ENCODE measurements at places on chromosomes 11 and 22.
A peak's percentile ranks its signal among the peaks of the same experiment; 100 is the strongest.

DNA sequence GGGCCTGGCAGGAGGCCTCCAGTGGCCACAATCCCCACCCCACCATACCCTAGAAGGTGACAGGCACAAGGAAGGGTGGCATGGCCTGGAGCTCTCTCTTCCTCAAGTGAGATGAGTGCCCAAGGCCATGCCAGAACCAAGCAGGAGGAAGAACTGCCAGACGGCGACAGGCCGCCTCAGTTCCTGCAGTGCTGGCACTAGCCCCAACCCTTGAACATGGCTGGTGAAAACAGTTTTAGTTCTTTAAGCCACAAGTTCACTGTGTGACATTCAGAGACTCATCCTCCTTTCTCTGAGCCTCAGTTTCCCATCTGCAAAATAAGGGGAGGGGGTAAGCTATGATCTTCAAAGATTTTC, 9.8 kb downstream of the CHRDL2 start:
- DNase-seq, result no peak

GRCh38 chr11:67119585-67120391, 725 bp downstream of the KDM2A start:
- no peak for DNase-seq

DNA sequence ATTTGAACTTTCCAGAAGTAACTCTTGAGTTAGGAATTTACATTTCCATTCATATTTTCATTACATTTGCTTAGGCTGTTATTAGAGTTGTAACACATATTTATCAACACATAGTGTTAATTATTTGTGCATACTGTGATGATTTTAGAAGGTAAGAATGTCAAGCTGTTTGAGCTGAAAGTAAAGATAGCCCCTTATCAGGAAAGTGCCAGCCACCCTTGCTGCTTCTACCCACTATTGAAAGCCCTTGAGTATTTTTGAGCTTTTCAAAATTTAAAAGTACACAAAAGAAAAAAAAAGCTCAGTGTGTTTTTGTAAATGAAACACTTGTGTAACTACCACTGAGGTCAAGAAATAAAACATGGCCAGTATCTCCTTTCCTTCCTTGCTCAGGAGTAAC, 8.0 kb downstream of the APLP2 start:
- no peak for DNase-seq

- DNase-seq, result no peak
These were observed 98.0 kb downstream of the PIWIL4 start for GRCh38 chr11:94665116-94665659.

DNA sequence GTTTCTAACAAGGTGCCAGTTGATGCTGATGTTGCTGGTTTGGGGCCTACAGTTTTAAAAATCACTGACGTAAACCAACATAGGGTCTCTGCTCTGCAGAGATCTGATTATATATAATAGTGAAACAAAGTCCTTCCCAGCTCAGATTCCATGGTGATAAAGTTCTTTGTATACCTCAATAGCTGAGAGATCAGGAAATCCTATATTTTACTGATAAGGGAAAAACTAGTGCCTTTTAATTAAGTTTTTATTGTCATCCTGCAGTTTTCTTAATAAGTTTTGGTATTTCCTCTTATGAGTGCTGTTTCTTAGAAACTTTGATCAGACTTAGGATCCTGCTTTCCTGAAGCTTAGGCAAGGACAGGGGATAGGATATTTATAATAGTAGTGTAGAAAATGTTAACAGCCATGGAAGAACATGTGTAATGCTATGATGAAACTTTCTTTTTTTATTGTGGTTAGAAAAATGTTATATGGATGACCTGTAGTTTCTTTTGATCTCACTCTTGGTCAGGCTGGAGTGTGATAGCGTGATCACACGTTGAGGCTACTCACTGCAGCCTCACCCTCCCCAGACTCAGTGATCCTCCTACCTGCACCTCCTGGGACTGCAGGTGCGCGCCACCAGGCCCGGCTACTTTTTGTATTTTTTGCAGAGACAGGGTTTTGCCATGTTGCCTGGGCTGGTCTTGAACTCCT, 14.1 kb downstream of the CAPRIN1 start:
- DNase-seq, result no peak

GRCh38 chr22:20027966-20028854, 7.3 kb downstream of the TANGO2 start:
- DNase-seq, result no peak

- no peak for DNase-seq
These were observed 121.0 kb downstream of the GRIK4 start for GRCh38 chr11:120632579-120632978.

DNA sequence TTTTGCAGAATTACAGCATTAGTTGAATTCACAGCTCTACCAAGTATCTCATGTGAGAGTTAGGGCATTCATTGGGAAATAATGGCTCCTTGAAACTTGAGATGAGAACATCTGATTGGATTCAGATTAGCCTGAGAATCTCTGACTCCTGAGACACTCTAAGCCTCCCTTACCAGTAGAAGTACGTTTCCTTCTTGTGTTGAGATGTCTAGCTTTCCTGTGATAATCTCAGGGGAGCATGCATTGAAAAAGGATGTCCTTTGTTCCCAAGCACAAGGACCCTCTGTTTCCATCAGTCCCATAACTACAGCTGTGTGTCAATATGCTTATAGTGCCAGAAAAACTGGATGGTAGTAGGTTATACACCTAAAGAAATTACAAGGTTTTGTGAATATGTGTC, 35.2 kb upstream of the RDX start:
- no peak for DNase-seq

DNA sequence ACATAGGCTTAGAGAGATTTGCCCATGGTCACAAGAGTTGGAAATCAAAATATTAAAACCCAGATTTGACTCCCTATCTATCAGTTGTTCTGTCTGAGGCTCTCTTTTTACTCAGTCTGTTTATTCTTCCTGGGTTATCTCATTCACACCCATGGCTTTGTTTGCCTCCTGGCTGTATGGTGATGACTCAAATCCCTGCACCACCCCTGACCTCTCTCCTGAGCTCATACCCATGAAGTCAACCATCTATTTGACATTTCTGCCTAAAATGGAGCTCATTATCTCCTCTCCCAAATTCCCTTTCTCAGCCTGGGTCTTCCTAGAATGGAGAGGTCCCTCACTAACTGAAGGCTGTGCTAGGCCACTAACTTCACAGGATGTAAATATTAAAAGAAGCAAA, 27.8 kb upstream of the CCDC134 start:
- DNase-seq, result no peak

GRCh38 chr11:75240311-75241035, at the start of gene TPBGL:
TPBGL (plus strand) TSS chr11:75240774; CDS start chr11:75241050, 276 bp downstream.
- peak; percentile 16 for DNase-seq

DNA sequence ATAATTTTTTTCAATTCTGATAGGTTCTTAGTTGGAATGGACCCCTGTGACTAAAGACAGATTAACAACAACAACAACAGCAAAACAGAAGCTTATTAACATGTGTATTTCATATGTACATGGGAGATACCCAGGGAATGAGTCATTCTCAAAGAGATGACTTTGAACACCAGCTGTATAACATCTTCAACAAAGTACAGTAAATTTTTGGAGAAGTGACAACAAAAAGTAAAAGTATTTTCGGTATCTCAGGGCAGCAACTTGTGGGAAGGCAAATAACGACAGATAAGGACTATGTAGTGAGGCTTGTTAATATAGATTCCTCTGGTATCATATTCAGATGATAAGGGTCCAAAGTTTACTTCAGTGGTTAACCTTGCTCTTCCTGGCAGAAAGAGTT, 573.4 kb upstream of the RAG2 start:
- DNase-seq, result no peak

DNA sequence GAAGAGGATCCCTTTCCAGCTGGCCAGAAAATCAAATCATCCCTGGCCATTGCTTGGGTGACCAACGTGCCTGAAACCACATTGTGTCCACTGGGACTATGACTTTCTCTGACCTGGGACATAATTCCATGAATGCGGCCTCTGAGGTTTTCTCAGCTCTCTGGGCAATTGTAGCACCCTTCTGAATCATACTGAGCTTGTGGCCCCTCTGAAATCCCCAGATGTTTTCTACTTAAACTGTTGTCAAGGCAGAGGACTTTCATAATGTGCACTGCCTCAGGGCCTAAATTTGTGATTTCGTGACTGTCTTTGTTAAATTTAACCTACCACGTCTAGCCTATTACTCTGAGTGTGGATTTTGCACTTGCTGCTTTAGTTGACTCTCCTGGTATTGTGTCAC, 321.1 kb upstream of the PLET1 start:
- DNase-seq, result no peak

DNA sequence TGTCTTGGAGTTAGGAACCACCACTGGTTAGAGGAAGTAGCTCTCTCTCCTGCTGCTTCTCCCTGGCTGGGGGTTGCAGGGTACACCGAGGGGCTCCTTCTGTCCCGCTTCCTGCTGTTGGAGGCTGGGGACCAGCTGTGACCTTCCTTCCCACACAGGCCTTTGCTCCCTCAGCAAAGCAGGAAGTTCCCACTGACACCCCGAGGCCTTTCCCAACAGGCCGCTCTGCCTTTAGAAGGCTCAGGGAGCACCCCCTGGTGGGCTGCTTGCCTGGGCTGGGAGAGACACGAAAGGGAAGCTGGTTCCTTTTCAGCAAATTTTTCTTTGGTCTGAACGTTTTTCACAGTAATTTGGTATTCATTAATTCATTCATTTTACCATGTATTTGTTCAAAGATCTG, 527.9 kb upstream of the B3GAT1 start:
- no peak for DNase-seq

DNA sequence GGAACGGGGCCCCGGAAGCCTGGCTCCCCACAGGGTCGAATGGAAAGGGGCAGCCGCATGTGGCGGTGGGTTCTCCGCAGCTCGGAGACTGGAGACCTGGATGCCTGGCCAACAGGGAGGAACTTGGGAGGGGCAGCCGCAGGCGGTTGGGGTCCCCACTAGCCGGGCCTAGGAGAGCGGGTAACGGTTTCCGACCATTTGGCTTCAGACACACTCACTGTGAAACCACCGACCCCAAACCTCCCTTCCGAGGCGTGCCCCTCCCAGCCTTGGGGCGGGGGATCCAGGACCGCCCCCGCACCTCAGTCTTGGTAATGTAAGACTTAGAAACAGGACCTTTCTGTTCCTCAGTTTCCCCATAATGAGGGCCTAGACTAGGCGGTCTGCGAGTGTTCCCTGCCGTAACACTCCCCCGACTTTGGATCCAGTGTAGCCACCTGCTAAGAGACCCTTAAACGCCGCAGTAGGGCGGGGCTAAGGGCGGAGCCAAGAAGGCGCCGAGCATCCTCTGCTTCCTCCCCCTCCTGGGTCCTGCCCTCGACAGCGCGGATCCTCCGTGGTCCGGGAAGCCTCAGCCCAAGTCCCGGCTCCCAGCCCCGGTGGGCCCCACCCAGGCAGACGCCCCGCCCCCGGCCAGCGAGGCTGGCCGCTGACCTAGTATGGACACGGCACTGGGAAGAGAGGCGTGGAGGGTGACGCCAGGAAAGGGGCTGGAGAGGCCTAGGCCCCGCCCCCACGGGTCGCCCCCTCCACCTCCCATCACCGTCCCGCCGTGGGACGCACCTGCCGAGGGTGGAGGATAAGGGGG, 1.8 kb upstream of the RASGRP2 start:
- DNase-seq, result no peak

GRCh38 chr11:128157423-128158298, 429.7 kb downstream of the ETS1 start:
- no peak for DNase-seq

- no peak for DNase-seq
These were observed 363.2 kb downstream of the TBC1D22A start for GRCh38 chr22:47125603-47126002.

DNA sequence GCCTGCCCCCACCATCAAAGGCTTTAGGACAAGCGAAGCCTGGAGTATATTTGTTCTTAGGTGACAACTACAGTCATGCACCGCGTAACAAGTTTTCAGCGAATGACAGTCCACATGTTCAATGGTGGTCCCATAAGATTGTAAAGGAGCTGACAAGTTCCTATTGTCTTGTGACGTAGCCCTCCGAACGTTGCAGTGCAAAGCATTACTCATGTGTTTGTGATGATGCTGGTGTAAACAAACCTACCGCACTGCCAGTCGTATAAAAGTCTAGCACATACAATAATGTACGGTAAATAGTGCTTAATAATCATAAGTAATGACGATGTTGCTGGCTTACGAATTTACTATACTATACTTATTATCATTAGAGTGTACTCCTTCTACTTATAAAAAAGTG, 41.3 kb downstream of the ADAMTS15 start:
- DNase-seq, result no peak

- no peak for DNase-seq
These were observed 195.1 kb upstream of the PLET1 start for GRCh38 chr11:112455791-112456190.

- DNase-seq, result no peak
These were observed 38.1 kb downstream of the GNB1L start for GRCh38 chr22:19816372-19817119.

- no peak for DNase-seq
These were observed 15.1 kb upstream of the EFCAB6 start for GRCh38 chr22:43827003-43827735.

DNA sequence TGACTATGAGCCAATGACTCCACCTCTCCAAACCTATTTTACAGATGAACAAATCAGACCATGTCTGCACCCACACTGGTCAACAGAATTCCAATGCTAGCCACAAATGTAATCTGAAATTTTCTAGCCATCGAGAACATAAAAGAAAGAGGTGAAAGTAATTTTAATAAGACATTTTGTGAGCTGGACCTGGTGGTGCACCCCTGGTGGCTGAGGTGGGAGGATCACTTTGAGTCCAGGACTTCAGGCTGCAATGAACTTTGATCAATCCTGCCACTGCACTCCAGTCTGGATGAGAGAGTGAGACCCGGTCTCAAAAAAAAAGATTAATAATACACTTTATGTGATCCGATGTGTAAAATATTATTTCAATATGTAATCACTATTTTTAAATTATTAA, 9.4 kb upstream of the RNF185 start:
- no peak for DNase-seq

DNA sequence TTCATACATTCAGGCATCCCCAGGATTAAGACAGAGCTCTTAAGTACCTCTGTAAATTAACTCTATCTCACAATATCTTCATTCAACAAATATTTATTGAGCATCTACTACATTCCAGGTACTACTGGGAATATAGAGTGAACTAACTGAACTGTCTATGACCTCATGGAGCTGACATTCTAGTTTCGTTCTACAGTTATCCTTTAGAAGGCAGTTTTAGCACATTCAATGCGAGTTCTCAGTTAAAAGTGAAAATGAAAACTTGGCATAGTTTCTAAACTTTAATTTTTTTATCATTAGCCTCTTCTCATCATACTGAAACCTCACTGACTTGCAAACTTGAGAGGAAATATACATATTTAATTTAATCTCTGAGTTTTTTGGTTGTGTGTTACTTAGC, 10.7 kb upstream of the MS4A6E start:
- no peak for DNase-seq

GRCh38 chr11:130651066-130651855, 202.8 kb downstream of the ADAMTS15 start:
- DNase-seq, result no peak

GRCh38 chr11:60971520-60971919, at the start of gene CD6:
CD6 (plus strand) TSS chr11:60971680; CDS start chr11:60971866, 186 bp downstream.
- no peak for DNase-seq

DNA sequence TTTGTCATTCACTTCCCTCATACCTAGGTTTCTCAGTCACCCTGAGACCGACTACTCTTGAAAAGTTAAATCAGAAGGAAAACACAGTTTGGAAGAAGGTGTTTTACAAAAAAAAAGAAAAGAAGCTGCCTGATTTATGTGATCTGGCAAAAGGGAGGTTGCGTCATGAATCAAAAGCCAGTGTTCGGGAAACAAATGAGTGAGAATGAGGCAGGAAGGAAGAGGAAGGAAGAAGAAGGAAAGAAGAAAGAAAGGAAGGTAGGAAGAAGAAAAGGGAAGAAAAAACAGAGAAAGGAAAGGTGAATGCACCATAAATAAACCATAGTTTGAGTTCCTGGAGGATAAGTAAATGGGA, 314.6 kb downstream of the BLID start:
- DNase-seq, result no peak

- DNase-seq, result no peak
These were observed 99.0 kb upstream of the NECTIN1 start for GRCh38 chr11:119828006-119828405.

Measured in activated naive CD4-positive, alpha-beta T cell (primary cell).